NCI-H226 (cell line): ENCODE measurements at places on chromosomes 2 and 18.
A peak's percentile ranks its signal among the peaks of the same experiment; 100 is the strongest.

- DNase-seq, result no peak
Observed at GRCh38 chr2:134276381-134277172, 22.7 kb downstream of the MGAT5 start.

- peak; percentile 96 for DNase-seq
Observed at GRCh38 chr2:9310377-9310776, 103.8 kb downstream of the ASAP2 start.

- DNase-seq, result no peak
Observed at GRCh38 chr2:37244017-37244416, 12.6 kb downstream of the NDUFAF7 start.

DNA sequence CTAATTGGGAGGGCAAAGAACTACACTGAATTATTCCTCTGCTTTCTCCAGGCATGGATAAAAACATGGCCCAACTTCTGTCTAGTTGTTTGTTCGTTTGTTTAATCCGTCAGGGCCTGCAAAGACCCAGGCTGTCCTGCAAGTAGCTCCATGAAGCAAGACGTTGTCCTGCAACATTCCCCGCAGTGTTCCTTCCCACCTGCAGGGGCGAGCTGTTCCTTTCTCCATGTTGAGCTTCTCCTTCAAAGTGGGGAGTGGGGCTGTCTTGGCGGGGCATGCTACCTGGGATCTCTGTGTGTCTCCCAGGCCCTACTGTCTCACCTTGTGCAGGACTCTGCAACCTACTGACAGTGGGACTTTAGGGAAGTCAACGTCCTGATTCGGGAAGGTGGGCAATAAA is 264.0 kb upstream of the SMIM21 start:
- DNase-seq, result no peak

GRCh38 chr2:8513601-8514273 is 168.1 kb upstream of the ID2 start:
- DNase-seq, result no peak
